ENCODE measurements at places on chromosomes 4 and X.

GRCh38 chr4:151850791-151851213 is 90.0 kb upstream of the GATB start:
- DNase-seq, result no peak

DNA sequence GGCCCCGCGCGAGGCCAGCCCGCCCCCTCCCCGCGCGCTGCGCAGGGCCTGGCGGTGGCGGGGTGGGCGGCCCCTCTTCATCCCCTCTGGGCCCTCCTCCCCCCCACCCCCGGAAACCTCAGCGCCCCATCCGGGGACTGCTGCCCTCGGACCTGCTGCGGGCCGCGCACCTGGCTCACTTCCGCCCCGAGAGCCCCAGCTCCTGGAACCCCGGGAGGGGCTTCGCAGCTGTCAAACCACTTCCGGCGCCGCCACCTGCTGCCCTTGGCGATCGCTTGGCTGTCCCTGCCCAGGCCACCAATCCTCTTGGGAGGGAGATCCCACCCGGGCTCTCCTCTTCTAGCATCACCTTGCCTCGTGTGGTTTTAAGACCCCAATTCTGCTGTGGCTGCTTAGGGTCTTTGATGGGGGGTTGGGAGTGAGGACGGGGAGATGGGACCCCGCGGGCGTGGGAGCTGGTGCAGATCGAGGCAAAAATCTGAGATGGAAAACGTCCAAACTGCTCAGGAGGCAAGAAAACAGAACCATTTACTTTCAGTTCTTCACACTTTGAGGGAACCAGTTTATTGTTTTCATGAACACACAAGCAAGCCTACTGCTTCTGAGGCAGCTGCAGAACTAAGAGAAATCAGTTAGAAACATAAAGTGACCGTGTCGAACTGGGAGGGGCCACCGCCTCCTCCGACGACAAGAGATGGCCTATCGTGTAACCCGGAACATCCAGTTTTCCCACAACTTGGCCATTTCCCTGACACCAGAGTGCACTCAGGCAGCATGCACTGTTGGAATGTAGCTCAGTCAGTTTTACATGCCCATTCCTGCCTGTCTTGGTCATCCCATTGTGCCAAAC is 754 bp downstream of the MTMR1 start:
- DNase-seq, result no peak

- DNase-seq, result no peak
Observed at GRCh38 chr4:143668930-143669552, 31.4 kb downstream of the FREM3 start.

DNA sequence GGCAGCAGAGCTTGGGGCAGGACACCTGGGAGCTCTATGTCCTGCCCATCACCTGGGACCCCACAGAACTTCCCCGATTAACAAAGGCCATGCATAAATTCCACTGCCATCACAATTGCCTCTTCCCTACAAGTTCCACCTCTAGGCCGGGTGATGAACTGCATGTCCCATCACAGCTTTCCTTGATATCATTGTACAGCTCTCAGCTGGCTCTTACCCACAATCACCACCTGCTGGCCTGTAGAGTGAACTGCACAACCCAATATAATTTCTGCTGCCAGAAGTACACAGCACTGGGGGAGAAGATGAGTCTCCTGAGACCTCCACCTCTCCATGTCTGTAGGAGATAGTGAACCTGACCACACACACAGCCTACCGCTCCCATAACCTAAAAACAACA is 285.0 kb upstream of the AADAT start:
- no peak for DNase-seq

GRCh38 chr4:158209825-158210807 is at the start of gene TMEM144:
TMEM144 (plus strand) TSS chr4:158210486; CDS start chr4:158212668, 2,182 bp downstream.
- DNase-seq, result peak; percentile 32

GRCh38 chrX:65073233-65073632 is 97.0 kb upstream of the ZC4H2 start:
- no peak for DNase-seq

DNA sequence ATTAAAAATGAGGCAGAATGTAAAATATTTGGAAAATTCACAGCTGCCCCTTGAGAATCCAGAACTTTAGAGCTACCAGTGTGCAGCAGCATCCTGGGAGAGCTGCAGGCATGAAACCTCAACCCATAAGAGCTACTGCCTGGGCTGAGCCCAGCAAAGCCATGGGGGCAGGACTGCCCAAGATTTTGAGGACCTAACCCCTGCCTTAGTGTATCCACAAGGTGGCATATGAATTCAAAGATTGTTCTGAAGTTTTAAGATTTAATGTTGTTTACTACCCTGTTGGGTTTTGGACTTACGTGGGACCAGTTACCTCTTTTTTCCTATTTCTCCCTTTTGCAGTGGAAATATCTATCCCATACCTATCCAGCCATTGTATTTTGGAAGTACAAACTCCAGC is 26.4 kb downstream of the CASP6 start:
- DNase-seq, result no peak

DNA sequence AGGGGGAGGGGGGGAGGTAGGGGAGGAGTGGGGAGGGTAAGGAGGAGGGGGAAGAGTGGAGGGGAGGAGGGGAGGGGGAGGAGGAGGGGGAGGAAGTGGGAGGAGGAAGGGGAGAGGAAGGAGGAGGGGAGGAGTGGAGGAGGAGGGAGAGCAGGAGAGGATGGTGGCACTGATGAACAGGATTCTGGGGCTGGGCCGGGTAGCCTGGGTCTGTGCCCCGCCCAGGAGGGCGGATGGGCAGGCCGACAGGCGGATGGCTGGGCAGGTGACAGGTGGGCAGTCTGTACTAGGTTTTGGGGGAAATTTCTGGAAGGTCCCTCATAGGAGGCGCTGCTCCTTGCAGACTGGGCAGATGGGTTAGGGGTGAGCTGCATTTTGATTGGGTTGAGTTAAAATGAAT is 66.0 kb upstream of the ADRA2C start:
- DNase-seq, result no peak

GRCh38 chrX:4656419-4656818 is 943.0 kb upstream of the PRKX start:
- DNase-seq, result no peak

GRCh38 chr4:71595576-71596108 is 188.2 kb downstream of the GC start:
- no peak for DNase-seq

GRCh38 chr4:85928775-85929591 is 430.9 kb downstream of the MAPK10 start:
- DNase-seq, result no peak

DNA sequence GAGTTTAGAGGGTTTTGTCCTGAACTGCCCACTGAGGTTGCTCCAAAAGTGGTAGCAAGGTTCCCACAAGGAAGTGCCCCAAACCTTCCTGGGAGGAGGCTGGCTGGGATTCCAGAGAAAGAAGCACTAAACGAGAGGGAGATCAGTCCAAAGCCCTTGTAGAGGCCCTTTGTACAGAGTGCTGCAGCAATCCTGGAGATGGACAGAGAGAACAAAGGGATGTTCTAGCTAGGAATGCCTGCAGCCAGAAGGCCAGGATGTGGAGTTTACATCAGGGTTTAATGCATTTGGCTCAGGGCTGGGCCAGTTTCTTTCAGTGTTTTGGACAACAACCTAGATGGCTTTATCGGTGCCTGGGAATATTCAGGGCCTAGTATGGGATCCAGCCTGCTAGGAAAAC is 2155.1 kb upstream of the AGA start:
- DNase-seq, result no peak

DNA sequence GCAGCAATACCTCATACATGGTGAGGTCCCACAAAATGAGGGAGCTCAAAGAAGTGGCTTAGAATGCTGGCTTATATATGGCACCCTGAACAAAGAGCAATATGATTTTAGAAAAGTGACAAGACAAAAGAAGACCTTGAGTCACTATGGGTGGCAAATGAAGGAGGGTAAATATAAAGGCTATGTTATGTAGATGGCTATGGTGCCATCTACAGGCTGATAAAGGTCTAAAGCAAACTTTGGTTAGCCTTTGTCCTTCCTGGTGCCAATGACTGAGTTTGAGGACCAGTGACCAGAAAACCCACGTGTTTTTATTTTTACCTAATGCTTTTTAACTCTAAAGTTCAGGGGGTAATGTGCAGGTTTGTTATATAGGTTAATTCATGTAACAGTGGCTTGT is 151.8 kb downstream of the CCNG2 start:
- DNase-seq, result no peak

DNA sequence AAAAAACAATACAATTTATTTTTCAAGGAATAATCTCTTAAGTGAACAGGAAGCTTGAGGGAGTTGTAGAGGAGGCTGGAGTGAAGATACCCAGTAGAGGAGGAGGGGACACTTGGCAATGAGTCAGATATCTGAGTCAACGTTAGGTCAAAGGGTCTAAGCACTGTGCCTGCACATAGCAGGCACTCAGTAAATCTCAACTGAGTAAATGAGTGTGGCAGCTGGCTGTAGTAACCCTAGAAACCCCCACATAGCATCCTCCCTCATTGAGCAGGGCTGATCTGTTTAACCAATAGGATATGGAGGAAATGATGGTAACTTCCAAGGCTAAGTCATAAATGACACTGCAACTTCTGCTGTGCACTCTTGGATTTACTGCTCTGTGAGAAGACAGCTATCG is 186.0 kb upstream of the FAM241A start:
- DNase-seq, result no peak

- no peak for DNase-seq
Observed at GRCh38 chrX:149032449-149032848, 472.7 kb downstream of the IDS start.

DNA sequence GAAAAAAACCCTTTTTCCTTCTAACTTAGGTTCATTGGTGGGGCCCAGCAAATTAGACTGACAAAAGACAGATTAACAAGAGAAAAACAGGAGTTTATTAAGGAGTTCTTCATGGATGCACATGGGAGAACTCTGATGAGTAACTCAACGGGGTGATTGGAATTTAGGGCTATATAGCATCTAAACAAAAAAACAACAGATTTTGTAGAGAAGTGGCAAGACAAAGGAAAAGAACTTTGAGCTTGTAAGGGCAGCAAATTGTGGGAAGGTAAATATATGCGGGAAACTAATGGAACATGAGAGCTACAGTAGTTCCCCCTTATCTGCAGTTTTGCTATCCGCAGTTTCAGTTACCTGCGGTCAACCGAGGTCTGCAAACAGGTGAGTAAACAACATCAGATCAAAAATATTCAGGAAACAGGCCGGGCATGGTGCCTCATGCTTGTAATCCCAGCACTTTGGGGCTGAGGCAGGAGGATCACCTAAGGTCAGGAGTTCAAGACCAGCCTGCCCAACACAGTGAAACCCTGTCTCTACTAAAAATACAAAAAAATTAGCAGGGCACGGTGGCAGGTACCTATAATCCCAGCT is 573.6 kb downstream of the ADGRL3 start:
- DNase-seq, result no peak

GRCh38 chr4:25485104-25485503 is 108.0 kb downstream of the ANAPC4 start:
- no peak for DNase-seq

GRCh38 chr4:13659341-13660070 is 32.0 kb upstream of the BOD1L1 start:
- DNase-seq, result no peak

DNA sequence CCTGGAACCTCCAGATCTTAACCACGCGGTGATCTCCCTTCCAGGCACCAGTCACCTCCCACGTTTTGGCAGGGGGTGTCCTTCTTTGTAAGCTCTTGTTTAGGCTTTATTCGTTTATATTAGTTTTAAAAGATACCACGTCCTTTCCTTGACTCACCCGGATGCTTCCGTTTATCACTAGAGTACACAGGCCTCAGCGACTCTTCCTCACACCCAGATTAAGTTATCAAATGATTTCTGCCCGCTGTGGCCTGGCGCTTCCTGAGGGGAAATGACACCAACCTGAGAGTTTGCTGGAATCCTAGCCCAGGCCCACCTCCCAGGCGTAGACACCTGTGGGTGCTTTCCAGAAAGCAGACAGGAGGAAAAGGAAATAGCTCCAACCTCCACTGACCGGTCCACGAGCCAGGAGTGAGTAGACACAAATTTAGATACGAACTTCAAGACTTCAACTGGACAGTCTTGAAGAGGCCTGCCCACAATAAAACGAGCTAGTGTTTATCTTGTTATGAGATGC is 756 bp upstream of the ADAMTS3 start:
- DNase-seq, result no peak

DNA sequence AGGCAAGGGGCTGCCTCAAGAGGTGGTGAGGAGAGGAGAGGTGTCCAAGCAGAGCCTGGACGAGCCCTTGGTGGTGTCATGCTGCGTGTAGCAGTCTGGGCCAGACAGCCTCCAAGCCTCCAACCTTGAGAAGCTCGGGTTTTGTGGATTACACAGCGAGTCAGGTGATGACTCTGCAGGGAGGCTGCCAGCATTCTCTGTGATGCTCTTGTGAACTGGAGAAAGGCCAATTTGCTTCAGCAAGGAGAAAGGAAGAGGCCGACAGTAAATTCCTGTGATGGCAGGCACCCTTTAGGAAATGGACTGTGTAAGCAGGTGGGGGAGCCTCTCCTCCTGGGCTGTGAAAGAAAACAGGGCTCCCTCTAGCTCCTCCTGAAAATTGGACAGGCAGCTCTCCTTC is 36.0 kb upstream of the CD99L2 start:
- no peak for DNase-seq

DNA sequence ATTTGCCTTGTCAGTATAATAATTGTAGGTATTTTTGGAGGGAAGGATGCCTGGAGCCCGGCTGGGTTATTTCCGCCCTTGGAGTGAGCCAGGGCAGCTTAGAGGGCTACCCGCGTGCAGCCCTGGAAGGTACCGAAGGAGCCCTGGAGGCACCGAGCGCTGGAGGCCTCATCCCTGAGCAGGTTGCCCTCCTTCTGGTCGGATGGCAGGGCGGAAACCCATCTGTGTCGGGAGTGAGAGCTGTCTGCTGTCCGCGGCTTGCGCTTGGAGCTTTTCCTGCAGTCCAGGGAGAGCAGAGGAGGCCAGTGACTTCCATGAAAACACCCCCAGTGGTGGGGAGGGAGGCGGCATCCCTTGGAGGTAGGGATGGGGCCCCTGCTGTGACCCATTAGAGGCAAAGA is 122.1 kb downstream of the TBL1X start:
- DNase-seq, result no peak

- DNase-seq, result no peak
Observed at GRCh38 chr4:123593655-123594054, 197.1 kb downstream of the SPRY1 start.

DNA sequence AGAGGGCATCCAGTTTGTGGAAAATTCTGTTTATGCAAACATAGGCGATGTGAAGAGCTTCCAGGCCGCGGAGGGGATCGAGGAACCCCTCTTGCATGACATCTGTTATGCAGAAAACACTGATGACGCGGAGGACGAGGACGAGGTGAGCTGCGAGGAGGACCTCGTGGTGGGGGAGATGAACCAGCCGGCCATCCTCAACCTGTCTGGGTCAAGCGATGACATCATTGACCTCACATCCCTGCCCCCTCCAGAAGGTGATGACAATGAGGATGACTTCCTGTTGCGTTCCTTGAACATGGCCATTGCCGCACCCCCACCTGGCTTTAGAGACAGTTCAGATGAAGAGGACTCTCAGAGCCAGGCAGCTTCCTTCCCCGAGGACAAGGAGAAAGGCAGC is 74.6 kb upstream of the PRPS2 start:
- no peak for DNase-seq

- no peak for DNase-seq
Observed at GRCh38 chr4:24747234-24747975, 48.0 kb upstream of the SOD3 start.

- no peak for DNase-seq
Observed at GRCh38 chr4:145404761-145405160, 76.9 kb upstream of the SMAD1 start.
